ENCODE measurements at places on chromosomes 1 and 21.

GRCh38 chr1:16076031-16076864 lies 2.8 kb upstream of the FAM131C start:
- no peak for DNase-seq

- DNase-seq, result no peak
Observed at GRCh38 chr1:25109531-25109951, 122.8 kb downstream of the SYF2 start.

GRCh38 chr1:112869895-112870294 lies 86.1 kb downstream of the SLC16A1 start:
- no peak for DNase-seq

GRCh38 chr1:37989361-37989930 lies 376 bp downstream of the SF3A3 start:
- DNase-seq, result no peak

DNA sequence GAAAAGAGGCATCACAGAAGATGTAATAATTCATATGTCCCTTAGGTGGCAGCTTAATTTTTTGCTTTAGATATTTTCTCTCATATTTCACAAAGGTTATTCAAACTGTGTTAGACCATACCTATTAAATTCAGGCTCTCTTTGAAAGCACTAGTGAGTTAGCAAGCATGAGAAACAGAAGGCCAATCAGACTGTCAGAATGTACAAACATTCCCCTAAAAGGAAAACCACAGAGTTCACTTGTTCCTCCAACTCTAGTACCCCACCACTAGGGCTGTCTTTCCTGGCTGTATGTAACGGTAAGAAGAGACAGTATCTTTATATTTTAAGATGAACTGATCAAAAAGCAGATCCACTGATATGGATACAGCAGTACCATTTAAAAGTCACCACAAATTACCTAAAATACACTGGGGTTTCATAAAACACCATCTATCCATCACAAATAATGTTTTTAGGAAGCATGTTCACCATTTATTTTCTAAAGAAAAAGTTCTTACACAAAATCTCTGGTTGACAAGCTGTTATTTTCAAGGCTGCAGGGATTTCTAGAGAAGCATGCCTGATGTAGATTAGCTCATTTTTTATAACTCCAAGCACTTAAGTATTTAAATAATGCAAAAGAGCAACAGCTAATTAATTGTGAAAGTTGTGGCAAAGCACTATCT lies 1.8 kb downstream of the ARPC5 start:
- no peak for DNase-seq

DNA sequence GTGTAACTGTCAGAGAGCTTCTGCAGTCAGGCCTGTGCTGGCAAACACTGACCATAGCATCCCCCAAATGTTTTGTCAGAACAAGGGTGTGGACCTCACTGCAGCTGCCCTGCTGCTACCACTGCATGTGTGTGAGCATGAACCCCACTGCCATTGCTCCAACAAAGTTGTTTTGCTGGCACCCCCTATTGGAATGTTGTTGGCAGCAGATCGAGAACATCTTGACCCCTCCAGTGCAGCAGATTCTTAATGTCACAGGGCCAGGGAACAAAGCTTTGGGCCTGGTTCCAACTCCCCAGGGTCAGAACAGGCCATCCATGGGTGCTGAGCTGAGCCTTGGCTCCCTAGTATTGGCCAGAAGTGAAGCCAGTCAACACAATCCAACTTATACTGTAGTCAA lies 1537.4 kb downstream of the NCAM2 start:
- DNase-seq, result no peak

DNA sequence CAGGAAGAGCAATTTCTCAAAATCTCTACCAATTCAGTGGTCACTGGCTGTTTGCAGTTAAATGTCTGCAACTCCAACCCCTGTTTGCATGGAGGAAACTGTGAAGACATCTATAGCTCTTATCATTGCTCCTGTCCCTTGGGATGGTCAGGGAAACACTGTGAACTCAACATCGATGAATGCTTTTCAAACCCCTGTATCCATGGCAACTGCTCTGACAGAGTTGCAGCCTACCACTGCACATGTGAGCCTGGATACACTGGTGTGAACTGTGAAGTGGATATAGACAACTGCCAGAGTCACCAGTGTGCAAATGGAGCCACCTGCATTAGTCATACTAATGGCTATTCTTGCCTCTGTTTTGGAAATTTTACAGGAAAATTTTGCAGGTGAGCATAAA lies 167.2 kb downstream of the CRB1 start:
- DNase-seq, result no peak

- DNase-seq, result no peak
Observed at GRCh38 chr1:73343947-73344346, 854.0 kb downstream of the LRRIQ3 start.

DNA sequence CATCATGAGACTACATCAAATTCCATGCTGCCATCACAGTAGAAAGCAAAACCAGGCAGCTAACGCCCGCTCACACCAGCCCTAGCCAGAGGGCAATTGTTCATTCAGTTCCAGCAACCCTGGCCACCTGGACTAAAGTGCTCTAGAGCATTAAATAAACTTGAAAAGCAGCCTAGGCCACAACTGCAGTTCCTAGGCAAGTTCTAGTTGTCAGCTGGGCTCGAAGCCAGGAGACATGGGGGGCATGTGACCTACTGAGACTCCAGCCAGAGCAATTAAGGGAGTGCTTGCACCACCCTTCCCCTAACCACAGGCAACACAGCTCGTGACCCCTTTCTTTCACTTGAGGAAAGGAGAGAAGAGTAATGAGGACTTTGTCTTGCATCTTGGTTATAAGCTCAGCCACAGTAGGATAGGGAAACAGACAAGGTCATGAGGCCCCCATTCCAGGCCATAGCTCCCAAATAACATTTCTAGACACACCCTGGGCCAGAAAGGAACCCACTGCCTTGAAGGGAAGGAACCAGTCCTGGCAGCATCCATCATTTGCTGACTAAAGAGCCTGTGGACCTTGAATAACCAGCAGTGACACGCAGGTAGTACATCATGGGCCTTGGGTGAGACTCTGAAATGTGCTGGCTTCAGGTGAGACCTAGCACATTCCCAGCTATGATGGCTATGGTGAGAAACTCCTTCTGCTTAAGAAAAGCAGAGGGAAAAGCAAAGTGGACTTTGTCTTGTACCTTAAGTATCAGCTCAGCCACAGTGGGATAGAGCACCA lies 77.0 kb downstream of the ZZZ3 start:
- no peak for DNase-seq

DNA sequence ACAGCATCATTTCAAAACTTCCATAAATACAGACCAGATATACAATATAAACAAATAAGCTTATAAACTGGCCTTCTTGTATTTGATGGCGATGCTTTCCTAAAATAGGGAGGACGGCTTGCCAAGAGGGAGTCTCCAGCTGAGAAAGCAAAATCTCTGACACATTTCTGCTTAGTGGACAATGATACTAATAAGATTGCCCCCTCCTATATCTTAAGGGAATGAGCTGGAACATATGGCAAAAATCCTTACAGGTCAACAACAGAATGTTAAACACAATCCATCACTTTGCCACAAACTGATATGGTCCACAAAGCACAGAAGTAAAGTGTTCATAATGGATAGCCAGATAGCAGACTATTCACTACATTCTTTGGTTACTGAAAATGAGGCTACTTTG lies 7.1 kb upstream of the GADD45A start:
- DNase-seq, result no peak

- DNase-seq, result no peak
Observed at GRCh38 chr1:178645808-178646200, 79.2 kb upstream of the RALGPS2 start.

- DNase-seq, result no peak
Observed at GRCh38 chr1:30824736-30825429, 67.3 kb upstream of the LAPTM5 start.

DNA sequence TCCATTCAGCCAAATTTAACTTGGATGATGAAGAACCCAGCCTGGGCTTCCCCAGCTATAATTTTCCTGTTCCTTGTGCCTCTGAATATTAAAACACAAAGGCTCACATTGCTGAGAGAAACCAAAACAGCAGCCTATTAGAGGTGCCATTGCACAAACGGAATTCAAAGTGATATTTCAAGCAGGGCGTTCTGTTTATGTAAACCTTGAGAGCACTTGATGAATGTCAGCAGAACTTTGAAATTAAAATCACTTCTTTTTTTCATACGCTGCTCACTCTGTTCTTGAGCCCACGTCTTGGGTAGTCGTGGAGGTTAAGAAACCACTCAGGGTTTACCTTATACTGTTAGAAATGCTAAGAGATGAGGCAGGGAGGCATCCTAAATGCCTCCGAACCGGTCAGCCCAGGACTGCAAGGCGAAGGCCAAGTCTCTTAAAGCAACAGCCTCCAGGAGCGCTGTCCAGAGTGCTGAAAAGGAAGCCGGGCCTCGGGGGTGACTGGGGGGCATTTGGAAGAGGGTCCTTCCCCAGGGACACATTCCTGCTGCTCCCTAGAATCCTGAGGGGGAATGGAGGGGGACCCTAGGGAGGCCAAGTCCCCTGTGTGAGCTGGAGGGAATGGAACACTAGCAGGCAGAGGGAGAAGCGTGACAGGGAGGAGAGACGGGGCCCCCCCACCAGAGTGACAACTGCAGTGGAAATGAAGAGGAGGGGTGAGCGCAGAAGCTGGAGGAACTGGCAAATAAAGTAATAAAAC lies 154.8 kb upstream of the VAMP3 start:
- DNase-seq, result peak; percentile 34

GRCh38 chr1:212930986-212931678 lies 19.2 kb upstream of the VASH2 start:
- DNase-seq, result no peak

GRCh38 chr1:152141971-152142584 lies 16.9 kb downstream of the RPTN start:
- no peak for DNase-seq

GRCh38 chr1:230641346-230641745 lies 935 bp upstream of the COG2 start:
- no peak for DNase-seq

- DNase-seq, result no peak
Observed at GRCh38 chr1:108511764-108512163, 48.1 kb upstream of the EEIG2 start.

Data from GM19239 (cell line).